Activated CD4-positive, alpha-beta T cell treated with anti-CD3 and anti-CD28 coated beads, Interleukin-2, amount 50 U/mL, for 4 hours (primary cell): ENCODE measurements at places on chromosomes 5 and 9.

DNA sequence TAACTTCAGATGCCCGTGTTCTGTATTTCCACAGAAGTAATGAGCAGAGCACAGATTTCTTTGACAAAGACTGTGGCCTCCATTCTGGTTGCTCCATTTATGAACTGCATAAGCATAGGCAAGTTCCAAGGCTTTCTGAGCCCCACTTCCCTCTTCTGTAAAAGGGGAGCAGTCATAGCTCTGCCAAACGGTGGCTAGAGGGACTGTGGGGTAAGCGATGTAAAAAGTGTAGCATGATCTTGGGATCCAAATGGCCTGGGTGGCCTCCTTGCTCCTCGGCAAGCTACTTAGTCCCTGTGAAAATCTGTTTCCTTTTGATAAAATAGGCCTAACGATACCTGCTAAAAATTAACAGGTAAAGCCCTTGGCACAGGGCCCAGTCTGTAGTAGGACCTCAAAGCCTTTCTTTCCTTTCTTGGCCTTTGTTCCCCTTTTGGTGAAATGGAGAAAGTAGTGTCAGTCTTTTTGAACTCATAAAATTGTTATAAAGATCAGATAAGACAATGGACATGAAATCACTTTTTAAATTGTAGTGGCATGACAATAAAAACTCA is 646.6 kb downstream of the ACTL7B start:
- DNase-seq: no peak

DNA sequence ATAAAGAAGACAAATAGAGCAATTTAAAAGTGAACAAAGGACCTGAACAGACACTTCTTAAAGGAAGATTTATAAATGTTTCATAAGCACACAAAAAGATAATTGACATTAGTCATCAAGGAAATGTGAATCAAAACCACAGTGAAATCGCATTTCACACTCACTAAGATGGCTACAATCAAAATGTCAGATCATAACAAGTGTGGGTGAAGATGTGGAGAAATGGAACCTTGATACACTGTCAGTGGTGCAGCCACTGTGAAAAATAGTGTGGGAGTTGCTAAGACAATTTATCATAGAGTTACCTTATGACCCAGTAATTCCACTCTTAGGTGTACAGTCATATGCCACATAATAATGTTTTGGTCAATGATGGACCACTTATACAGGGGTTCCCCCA is 54.5 kb upstream of the HTR4 start:
- no peak for DNase-seq

GRCh38 chr5:17720071-17720470 is 85.8 kb downstream of the TAF11L14 start:
- DNase-seq: no peak

- no peak for DNase-seq
These were observed 21.9 kb downstream of the RFK start for GRCh38 chr9:76372336-76372735.

DNA sequence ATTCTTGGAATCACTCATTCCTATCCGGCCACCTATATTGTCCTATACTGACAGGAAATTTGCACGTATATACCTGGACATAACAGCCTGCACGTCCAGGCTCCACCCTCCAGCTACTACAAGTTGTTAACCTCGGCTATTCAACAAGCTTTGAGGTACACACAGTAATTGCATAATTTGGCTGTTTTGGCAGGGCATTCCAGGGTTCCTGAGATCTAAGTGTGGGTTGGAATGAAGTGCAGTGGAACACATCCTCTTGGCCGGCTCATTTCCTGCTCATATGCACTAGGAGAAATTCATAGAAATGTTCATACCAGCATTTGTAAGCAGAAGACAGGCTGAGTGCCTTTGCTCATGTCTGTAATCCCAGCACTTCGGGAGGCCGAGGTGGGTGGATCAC is 222.3 kb downstream of the FBXL7 start:
- no peak for DNase-seq

DNA sequence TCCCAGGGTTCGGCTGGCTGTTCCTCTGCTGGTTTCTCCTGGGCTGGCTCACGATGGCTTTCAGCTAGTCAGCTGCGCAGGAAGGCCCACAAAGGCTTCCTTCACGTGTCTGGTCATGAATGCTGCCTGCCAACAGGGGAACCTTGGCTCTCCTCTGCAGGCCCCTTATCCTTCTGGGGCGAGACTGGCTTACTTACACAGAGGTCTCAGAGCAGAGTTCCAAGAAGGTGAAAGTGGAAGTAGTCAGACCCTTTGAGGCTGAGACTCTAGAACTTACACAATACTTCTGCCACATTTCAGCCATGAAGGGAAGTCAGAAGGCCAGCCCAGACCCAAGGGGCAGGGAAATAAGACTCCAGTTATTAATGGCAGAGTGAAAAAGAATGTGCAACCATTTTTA is 99.5 kb downstream of the LHFPL2 start:
- no peak for DNase-seq

- no peak for DNase-seq
These were observed 169.8 kb downstream of the MAN2A1 start for GRCh38 chr5:109859537-109859936.

DNA sequence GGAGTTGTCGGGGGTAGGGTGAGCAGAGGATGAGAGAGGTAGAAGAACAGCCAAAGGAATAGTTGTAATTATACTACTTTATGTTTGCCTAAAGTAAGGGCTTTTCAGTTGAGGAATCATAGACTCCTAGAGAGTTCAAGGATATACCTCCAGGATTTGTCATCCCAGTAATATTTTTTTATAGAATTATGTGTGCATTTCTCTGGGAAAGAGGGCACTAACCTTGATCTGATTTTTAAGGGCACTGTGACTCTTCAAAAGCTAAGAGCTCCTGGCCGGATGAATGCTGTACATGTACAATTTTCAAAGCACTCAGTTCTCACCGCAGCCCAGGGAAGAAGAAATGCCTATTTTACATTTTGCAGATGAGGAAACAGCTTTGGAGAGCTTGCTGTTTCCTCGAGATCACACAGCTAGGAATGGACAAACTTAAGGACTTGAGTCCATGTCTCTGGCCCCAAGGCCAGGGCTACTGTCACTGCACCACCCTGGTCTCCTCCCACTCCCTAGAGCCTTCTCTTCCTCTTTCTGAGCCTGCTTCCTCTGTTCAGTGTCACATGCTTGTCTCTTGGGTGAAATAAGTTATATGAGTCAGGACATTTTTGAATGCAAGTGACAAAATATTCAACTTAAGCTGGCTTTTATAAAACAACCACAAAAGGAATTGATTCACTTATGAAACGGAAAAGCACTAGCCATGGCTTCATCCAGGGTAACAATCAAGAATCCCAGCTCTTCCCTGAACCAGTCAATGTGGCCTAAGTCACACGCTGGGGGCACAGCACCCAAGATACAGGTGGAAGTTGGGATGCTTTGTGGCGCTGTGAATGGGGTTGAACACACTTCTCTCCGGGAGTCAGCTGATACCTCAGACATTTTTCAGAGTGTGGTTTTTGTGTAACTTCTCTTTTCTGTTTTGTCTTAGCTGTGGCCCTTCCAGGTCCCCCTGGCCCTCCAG is 45.7 kb upstream of the TGFBR1 start:
- no peak for DNase-seq

DNA sequence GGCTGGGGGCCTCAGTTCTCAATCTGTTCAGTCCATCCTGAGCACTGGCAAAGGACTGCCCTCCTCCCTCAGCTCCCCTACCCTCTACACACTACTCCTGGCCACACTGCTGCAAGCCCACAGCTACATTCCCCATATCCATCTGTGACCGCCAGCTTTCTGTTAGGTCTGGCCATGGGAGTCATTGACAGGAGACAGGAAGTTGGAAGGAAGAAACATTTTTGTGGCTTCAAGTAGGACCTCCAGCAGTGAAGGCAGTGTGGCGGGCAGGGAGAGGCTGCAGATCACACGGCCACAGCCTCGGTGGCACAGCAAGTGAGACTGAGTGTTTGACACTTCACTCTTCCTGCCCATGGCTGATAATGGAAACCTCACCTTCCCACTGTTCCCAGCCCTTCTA is 55.9 kb downstream of the SECISBP2 start:
- no peak for DNase-seq

DNA sequence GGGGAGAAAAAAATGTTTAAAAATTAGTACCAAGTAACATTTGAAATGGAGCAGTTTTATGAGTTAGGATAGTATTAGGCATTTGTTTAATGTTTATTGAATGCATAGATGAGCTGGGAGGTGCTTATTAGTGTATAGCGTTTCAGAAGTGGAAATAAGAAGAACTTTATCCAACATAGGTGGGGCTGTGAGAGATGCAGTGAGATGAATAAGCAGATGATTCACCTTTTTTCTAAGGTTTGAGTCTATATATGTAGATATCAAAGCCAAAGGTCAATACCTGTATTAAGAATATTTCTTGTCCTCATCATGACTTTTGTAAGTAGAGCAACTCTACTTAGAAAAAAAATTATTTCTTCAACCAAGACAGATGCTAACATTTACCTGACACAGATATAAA is 54.6 kb upstream of the POU4F3 start:
- no peak for DNase-seq

GRCh38 chr5:116478491-116478890 is 96.1 kb downstream of the SEMA6A start:
- DNase-seq: no peak

GRCh38 chr5:89374818-89375521 is 492.0 kb upstream of the MEF2C start:
- no peak for DNase-seq

GRCh38 chr5:174339130-174339529 is 293.6 kb downstream of the NSG2 start:
- no peak for DNase-seq

GRCh38 chr9:130138791-130139190 is 33.4 kb upstream of the NCS1 start:
- no peak for DNase-seq

GRCh38 chr9:26502311-26502710 is 390.3 kb downstream of the CAAP1 start:
- DNase-seq: no peak

- no peak for DNase-seq
These were observed 3.2 kb downstream of the C1QTNF2 start for GRCh38 chr5:160367261-160367660.

- no peak for DNase-seq
These were observed 2.3 kb downstream of the SLC44A1 start for GRCh38 chr9:105246656-105247173.

DNA sequence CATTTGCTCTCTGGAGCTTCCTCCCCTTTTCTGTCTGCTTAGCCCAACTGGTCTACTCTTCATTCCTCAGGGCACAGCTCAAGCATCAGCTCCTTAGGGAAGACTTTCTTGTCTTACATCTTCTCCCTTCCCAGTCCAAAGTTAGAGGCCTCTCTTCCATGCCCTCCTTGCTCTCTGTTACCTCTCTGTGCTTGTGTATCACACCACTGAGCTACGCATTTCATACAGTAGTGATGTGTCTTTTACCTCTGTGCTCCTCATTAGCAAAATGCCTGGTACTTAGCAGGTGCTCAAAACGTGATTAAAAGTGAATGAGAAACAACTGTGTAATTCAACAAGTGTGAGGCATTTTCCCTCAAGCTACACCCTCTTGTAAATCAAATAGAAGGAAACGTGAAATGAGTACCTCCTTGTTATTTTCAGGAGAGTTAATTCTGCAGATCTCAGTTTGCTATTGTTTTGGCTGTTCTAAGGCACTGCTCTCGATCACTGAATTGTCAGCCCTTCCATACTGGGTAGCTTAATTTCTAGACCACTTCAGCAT is 39.0 kb downstream of the ERAP1 start:
- DNase-seq: no peak

GRCh38 chr5:167555565-167556166 is 735.8 kb upstream of the WWC1 start:
- DNase-seq: no peak

DNA sequence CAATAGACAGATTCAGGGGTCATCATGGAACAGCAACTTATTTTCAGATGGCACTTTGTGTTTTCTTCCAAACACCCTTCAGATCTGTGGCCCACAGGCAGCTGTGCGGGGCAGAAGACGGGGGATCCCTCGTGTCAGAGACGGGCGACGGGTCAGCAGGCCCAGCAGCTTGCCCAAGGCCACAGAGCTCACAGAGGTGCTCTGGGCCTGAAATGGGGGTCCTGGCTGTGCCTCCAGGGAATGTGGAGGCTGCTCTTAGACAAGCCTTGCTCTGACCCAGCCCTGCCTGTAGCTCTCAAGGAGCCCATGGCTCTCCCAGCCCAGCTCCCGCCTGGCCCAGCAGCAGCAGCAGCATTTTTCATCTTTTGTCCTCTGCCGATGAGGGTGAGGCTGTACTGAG is 40.9 kb upstream of the SARDH start:
- no peak for DNase-seq

DNA sequence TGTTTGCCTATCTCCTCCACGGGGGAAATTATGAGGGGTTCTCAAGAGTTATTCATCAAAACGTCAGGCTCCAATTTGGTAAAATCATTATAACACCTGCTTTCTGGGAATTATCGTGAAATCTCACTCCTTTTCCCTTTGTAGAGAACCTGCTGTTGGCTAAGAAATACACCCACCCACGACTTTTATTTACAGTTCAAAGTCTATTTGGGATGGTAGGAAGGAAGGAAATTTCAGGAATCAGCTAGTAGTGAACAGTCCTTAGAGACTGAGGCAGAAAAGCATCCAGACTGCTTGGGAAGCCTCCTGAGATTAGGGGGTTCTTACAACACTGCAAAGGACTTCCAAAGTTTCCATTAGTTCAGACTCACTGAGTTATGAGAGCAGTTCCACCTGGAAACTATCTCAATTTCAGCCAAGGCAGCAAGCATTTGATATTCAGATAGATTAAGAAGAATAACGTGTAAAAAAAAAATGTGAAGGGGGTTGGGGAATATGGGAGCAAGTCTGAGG is 9.4 kb upstream of the SPDL1 start:
- DNase-seq: no peak

- DNase-seq: no peak
These were observed 753 bp downstream of the RPS6 start for GRCh38 chr9:19379283-19379682.

DNA sequence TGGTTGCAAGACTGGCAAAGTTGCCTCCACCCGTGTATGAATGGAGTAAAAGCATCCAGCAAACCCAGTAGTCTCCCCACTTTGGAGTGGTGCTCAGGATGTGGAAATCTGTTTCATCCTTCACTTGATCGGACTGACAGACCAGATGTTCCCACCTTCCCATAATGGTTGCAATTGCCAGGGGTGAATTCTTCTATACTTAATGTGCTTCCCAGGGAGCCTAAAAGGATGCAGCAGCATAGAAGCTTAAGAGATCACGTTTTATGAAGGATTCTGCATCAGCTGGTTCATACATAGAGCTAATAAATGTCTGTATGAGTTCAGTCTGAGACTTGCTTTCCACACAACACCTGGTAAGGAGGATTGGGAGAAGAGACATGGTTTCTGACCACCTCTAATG is 198.8 kb upstream of the S1PR3 start:
- no peak for DNase-seq
